Activated CD4-positive, alpha-beta T cell treated with anti-CD3 and anti-CD28 coated beads, Interleukin-2, amount 10 ng/mL, durations not matched to agents 24 days and 14 days (primary cell): ENCODE measurements at places on chromosomes 4 and X. TPM values are rescaled to one million over a fixed set of nuclear protein-coding genes. Genes with fewer than 3 reads are reported as not detected.
A peak's percentile ranks its signal among the peaks of the same experiment; 100 is the strongest.

The FAM9C gene
- total RNA-seq = not detected in 2 replicates

The TMSB4X gene
- 5,263 and 5,311 TPM in 2 replicates for total RNA-seq

The GRID2 gene
- total RNA-seq = not detected in 2 replicates

DNA sequence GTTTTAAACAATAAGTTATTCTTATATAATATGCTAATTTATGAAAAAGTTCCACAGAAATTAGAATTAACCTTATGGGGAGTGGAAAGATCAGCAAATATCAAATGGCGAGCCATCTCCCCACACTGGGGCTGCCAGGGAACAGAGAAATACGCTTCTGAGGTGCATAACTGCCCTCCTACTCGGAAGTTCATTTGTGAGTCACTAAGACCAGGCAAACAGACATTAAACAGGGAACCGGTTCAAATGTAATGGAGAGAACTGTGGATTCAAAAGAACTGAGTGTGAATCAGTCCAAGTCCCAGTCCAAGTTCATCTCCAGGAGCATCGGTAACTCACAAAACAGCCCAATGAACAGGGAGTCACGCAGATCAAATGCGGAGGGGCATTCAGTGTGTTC lies 11.4 kb upstream of the S100G start:
- peaks cover 1% of the 10 kb centered on the region for H3K36me3 ChIP-seq
- H3K27me3 ChIP-seq = no peaks in the 10 kb centered on the region
- H3K4me1 ChIP-seq = peaks cover 3% of the 10 kb centered on the region
- DNase-seq = no peak

DNA sequence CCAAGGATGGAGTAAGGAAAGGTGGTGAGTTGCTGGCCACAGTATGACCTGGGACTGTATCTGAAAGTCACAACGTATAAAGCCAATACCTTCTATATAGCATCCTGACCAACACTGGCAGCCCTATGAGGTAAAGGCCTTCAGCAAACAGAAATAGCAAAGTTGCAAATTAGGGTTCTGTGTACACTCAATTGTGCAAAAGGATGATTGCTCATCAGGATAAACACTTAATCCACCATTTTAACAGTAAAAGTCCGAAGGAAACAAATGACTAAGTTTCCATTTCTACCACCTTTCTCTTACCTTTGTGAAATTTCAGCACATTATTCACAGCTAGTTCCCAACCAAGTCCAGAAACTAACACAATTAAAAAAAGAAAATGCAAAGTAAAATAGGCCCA lies 1.4 kb upstream of the FNIP2 start:
- no peak for DNase-seq
- peaks cover 35% of the 10 kb centered on the region for H3K4me1 ChIP-seq
- peak overlapping the region; percentile 79 for H3K4me3 ChIP-seq
- H3K36me3 ChIP-seq = peaks cover 4% of the 10 kb centered on the region
- no peaks in the 10 kb centered on the region for H3K27me3 ChIP-seq

DNA sequence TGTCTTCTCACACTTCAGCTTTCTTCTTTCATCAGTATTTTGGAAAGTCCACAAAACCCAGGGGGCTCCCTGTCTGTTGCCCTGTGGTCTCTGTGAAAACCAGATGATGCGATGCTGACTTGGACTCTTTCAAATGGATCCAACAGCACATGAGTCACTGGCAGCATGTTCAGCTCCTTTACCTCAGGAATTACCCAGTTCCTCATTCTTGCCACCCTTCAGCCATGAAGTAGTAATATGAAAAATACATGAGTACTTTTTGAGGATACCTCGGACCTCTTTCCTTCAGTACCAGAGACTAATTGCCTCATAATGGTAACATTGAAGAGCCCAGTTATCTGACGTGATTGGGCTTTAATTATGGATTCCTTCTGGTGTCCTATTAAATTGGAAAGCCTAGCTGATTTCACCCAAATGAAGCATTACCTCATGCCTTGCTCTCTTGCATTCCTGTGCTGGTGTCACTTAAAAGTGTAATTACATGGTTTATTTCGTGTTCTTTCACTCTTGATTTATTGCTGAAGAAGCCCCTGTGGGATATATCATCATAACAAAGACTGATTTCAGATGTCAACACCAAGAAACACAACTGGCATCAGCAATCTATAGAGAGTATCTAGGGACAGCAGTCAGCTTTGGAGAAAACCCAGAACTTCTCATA lies 63.4 kb downstream of the NFKB1 start:
- no peak for DNase-seq
- peak overlapping the region; percentile 12 for H3K4me3 ChIP-seq

DNA sequence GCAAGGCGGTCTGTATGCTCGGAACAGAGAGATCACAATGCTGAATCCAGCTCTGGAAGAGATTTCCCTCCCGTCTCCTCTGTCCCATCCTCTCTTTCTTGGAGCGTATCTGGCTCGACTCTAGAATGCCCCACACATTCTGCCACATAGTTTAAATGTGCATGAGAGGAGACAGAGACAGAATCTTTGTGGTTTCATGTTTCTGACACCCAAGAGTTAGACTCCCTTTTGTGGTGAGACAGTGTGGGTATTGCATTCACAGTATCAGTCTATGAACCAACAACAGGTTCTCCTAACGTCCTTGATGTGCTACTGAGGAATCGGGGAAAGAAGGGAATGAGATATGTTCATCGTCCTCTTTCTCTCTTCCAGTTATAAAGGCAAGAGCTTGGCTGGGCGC lies 25.3 kb downstream of the FAM47E start:
- H3K36me3 ChIP-seq = no peaks in the 10 kb centered on the region
- no peak overlapping the region for H3K4me3 ChIP-seq
- DNase-seq = no peak
- H3K27ac ChIP-seq = no peak overlapping the region

DNA sequence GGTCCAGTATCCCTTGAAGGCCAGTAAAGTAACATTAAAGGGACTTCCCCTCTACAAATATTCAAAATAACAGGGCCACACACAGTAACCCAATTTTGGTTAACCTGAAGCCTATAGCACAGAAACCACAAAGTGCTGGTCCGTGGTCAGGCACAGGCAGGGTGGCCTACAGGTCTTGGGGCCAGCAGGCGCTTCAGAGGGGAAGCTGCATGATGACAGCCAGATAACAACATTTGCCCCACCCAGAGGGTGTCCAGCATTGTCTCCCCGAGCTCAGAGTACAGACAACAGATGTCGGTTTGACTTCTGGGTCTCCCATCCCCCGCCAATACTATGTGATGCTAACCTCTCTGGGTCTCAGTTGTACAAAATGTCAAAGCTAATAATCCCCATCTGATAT lies 51.1 kb downstream of the SH3KBP1 start:
- no peaks in the 10 kb centered on the region for H3K27me3 ChIP-seq
- DNase-seq = no peak
- peaks cover 38% of the 10 kb centered on the region for H3K4me1 ChIP-seq
- H3K36me3 ChIP-seq = peaks cover 27% of the 10 kb centered on the region
- peak overlapping the region; percentile 85 for H3K27ac ChIP-seq
